ENCODE measurements at places on chromosomes 16 and 17.

DNA sequence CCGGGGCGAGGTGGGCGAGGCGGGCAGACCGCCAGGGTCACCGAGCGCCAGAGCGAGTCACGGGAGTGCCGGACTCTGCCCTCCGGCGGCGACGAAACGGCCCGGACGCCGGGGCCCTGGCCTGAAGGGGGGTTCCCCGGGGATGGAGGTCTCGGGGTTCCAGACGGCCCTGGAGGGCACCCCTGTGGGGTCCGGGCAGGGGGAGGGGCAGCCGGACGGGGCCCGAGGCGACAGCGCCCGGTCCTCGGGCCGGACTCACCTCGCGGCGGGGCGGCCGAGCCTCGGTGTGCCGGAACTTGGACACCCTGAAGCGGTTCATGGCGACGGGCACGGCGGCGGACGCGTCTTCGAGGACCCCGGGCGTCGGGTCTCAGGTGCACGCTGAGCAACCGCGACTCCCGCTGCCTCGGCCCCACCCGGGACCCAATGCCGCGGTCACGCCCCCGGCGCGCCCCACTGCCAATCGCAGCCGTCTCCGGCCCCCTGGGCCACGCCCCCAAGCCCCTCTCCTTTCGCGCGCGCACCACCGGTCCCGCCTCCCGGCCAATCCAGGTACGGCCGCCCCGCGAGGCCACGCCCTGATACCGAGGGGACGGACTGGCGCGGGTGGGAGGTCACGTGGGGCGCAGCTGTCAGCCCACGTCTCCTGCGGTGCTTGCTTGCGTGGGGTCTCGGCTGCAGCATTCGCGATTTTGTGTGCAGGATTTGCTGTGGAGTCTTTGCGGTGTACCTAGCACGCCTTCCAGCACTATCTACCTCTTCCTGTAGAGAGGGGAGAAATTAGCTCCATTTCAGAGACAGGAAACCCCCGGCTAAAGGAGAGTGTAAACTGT is at the start of gene CORO7:
Gene CORO7 (minus strand): TSS at position 397 of the 833 bp plus-strand sequence. CDS start 78 bp downstream, at position 319.
- peak; percentile 97 for DNase-seq

DNA sequence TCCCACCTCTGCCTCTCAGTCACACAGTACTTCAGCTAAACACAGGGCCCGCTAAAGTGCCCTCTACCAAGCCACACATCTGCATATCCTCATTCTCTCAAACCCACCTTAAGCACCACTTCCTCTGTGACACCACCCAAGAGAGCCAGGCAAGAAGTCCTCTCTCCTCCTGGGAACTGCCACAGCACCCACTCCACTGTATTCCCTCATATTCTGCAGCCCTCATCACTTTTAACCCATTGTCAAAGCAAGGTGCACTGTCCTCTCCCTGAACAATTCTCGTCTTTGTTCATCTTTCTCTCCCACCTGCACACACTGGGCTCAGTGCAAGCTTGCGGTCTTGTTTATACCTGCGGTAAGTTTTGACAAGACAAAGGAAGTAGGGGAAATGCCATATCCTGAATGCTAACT is 13.6 kb downstream of the CHD9 start:
- no peak for DNase-seq

DNA sequence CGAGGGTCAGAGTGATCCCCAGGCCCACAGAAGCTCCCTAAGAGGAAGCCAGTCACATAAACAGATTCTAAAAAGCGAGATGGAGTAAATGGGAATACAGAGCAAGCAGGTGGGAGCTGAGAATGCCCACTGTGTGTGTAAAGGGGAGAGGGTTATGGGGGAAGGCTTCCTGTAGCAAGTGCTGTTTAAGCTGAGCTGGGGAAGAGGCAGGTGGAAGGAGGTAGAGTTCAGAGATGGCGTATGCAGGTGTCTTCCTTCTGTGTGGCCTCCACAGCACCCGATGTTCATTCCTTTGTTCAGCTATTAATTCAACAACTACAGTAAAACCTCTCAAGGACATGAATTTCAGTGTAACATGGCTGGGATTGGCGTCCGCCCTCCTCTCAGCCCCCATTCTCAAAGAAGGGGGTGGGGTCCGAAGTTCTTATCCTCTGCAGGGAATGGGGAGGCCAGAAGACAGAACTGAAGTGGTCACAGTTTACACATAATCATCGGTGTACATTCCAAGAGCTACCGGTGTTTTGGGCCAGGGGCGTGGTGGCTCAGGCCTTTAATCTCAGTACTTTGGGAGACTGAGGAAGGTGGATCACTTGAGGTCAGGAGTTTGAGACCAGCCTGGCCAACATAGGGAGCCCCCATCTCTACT is 1.8 kb downstream of the EEF2K start:
- DNase-seq: no peak

GRCh38 chr17:64339516-64340490 is 50.9 kb downstream of the PECAM1 start:
- no peak for DNase-seq

- peak; percentile 41 for DNase-seq
These were observed 2.0 kb downstream of the PITPNM3 start for GRCh38 chr17:6554342-6554741.

- DNase-seq: no peak
These were observed 113.3 kb downstream of the ZNF423 start for GRCh38 chr16:49742428-49743202.

DNA sequence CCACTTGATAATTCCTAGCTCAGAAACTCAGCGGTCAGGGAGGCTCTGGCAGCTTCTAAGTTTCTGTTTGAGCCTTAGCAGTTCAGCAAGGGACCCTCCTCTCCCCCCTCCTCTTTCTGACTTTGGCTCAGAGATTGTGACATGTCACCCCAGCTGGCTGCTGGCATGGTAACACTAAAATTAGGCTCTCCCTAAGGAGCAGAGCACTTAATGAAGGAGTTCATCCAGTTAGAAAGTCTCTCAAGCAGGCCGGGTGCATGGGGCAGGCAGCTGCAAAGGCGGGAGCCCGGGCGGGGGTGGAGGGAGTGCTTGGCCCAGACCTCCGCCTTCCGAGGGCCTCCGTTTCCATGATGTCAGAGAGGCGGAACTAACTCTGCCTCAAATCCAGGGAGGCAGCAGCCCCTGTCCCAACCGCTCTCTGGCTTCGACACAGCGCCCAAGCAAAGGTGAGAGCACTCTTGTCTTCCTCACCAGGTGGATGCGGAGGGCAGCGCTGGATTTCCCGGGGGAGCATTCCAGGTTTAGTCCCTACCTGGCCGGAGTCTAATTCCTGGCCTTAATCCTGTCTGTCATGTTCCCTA is 128.0 kb upstream of the PLCG2 start:
- peak; percentile 97 for DNase-seq

GRCh38 chr16:57036945-57037344 is 47.6 kb downstream of the NLRC5 start:
- DNase-seq: no peak

All from muscle of leg (tissue), 16 donors.